ENCODE measurements at places on chromosomes 5 and 9.

GRCh38 chr9:82126256-82126655 lies 137.7 kb downstream of the SPATA31D1 start:
- DNase-seq = no peak

- DNase-seq = no peak
Observed at GRCh38 chr9:132488626-132489025, 78.6 kb downstream of the CFAP77 start.

- no peak for DNase-seq
Observed at GRCh38 chr9:93958121-93958818, 3.1 kb upstream of the BARX1 start.

- DNase-seq = no peak
Observed at GRCh38 chr5:67287510-67288268, 91.1 kb upstream of the CD180 start.

- no peak for DNase-seq
Observed at GRCh38 chr5:111810112-111810511, 53.1 kb upstream of the NREP start.

GRCh38 chr5:5605170-5605764 lies 182.8 kb downstream of the ICE1 start:
- no peak for DNase-seq

- no peak for DNase-seq
Observed at GRCh38 chr5:55027595-55027994, 3.5 kb downstream of the GZMK start.

DNA sequence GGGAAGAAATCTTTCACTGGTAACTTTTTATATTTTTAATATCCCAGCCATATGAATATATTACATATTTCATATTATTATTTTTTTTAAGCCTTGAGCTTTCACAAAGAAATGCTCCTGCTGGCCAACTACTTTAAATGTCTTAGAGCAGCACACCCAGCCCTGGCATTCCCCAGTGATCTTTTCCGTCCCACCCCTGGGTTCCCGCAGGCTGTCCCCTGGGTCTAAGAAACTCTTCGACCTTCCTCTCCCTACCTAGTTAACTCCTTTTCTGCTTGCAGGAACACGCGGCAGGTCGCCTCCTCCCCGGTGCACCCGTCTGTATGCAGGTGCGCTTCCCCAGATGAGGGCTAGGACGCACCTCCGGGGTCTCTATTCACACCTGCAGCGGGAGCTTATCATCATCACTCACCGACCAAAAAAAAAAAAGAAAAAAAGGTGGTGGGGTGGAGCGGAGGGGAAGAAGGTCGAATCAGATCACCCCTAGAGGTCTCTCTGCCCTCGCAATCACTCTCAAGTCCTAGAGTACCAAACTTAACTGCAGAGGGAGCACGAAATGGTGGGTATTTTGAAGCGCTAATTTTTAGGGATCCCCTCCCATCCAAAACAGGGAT lies 696 bp downstream of the ZFP62 start:
- DNase-seq = peak; percentile 12

DNA sequence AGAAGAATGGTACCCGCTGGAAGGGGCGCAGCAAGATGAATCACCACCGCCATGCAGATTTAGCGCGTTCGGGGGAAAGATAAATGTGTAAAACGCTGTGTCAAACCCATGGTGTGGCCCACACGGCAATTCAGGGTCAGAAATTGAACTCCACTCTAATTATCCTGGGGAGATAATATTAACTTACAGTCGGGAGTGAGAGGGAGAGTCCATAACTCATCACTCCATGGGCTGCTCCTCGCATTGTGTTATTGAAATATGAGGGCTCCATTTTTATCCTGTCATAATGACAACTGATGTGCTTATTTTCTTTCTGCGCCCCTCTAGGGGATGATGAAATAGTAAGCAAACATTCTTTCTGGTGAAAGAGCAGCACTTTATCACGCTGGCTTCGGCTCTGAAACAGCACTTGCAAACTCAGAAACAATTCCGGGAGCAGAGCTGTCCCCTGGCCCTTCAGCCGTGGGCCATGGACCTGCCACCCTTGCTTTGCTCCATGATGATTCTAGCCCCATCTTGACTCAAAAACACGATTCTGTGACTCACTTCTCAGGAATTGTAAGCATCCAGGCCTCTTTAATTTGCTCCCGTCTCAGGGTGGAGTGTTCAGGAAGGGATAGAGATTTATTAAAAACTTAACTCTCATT lies 431.6 kb downstream of the IRX1 start:
- DNase-seq = no peak

- no peak for DNase-seq
Observed at GRCh38 chr5:119926301-119926700, 296.9 kb downstream of the FAM170A start.

DNA sequence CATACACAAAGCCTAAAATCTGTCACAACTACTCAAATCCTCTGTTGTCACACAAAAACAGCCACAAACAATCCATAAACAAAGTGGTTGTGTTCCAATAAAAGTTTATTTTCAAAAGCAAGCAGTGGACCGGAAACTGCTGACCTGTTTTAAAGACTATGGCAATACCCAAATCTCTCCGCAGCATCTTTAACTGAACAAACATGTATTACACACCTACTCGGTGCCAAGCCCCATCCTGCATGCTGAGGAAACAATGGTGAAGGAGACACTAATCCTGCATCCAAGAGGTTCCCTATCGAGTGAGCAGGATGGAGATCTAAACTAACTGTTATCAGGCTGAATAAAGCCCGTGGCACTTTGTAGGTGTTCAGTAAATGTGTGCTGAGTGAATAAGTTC lies 11.2 kb downstream of the CDK5RAP2 start:
- no peak for DNase-seq

- DNase-seq = no peak
Observed at GRCh38 chr5:149251546-149251945, 20.1 kb upstream of the AFAP1L1 start.

DNA sequence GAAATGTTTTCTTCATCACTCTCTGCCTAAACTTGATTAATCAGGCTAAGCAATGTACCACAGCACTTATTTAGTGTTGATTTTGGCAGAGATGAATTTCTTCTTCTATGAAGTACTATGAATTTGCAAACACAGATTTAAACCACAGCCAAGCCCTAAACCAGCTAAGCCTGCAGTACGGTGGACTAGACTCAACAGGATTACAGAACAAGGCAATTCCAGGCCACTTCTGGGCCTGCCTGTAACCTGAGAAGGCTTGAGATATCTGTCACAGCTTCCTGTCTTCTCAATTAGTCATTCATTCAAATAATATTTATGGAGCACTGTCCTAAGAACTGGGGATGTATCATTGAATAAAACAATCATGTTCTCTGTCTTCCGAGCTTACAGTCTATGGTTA lies 32.4 kb upstream of the CAST start:
- no peak for DNase-seq

- DNase-seq = no peak
Observed at GRCh38 chr5:135220394-135221186, 178.4 kb downstream of the MACROH2A1 start.

DNA sequence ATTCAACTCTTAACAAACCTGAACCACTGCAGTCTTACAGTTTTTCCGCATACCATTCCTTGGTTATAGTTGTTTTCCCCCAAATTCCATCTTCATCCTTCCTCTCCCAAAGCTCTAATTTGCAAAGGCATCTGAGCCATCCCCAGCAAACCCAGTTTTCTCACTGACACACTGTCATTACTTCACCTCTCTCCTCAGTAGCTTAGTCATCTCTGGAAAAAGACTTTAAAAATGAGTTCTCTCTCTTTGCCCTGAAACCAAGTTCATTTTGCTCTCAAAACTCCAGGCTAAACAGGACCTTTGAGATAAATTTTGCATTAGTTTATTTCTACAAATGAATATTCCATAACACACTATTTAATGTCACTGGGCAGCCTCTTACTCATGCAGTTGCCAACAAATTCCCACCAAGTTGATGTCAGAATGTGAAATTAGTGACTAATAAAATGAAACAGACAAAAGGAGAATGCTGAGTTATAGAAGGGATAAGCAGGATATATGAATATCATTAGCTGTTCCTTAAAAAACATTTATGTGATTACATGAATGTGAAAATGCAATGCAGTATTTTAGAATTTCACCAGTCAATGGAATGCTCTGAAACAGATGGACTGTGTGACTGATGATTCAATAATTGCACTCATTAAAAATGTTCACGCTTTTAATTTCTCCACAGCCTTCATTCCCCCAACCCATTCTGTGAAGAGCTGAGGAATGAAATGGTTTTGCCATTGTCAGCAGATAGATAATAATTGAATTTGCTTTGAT lies 107.4 kb upstream of the DMAC1 start:
- no peak for DNase-seq

DNA sequence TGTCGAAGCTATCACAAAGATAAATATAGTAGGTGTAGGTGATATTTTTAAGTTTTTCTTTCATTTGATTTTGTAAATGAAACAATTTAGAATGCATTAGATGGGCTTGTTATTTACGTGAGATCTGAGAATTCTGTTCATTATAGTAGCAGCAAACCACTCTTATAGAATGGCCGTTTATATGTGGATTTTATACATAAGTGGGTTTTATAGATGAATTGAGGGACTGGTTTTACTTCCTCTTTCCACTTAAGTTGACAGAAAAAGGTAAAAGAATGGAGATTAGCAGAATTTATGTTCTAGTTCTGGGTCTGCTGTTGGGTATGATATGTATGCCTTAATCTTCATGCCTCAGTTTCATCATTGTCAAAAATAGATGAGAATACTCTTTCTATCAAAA lies 5.6 kb downstream of the RMI1 start:
- DNase-seq = no peak

DNA sequence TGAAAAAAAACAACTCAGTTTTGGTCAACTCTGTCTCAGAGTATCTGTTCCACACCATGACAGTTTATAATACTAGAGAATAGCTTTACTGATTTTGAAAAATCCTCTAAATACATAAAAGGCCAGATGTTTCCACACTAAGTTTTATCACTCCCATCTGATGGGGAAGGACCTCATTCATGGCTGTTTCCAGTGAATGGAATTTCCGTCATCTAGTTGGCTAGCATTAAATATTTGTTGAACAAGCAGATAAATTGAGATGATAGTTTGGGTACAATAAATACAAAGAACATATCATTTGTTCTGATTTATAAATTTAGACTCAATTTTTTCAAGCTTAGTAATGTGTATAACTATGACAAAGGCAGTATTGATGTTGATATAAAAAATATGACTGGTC lies 408.5 kb downstream of the PTPRD start:
- DNase-seq = no peak

- DNase-seq = no peak
Observed at GRCh38 chr5:157915638-157916037, 56.7 kb upstream of the CLINT1 start.

DNA sequence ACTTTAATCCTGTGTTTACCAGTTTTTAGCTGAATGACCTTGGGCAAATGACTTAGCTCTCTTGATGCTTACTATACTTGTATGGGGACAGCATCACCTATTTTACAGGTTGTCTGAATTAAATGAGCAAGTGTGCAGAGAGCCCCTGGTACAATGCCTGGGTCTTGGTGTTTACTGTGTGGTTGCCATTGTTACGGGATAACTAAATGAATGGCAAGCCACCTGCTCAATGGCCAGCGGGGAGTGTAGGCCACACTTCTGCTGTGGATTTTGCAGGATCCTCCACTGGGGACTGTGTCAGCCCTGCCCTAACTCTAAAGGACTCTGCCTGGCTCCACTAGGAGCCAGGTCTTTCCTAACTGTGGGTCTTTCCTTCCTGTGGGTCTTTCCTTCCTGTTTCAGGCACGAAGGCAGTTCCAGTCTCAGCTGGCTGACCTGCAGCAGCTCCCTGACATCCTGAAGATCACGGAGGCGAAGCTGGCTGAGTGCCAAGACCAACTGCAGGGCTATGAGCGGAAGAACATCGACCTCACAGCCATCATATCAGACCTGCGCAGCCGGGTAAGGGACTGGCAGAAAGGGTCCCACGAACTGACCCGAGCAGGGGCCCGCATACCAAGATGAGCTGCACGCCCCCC lies 10.3 kb upstream of the GLE1 start:
- no peak for DNase-seq

- no peak for DNase-seq
Observed at GRCh38 chr5:61273279-61273975, 58.6 kb upstream of the ZSWIM6 start.

DNA sequence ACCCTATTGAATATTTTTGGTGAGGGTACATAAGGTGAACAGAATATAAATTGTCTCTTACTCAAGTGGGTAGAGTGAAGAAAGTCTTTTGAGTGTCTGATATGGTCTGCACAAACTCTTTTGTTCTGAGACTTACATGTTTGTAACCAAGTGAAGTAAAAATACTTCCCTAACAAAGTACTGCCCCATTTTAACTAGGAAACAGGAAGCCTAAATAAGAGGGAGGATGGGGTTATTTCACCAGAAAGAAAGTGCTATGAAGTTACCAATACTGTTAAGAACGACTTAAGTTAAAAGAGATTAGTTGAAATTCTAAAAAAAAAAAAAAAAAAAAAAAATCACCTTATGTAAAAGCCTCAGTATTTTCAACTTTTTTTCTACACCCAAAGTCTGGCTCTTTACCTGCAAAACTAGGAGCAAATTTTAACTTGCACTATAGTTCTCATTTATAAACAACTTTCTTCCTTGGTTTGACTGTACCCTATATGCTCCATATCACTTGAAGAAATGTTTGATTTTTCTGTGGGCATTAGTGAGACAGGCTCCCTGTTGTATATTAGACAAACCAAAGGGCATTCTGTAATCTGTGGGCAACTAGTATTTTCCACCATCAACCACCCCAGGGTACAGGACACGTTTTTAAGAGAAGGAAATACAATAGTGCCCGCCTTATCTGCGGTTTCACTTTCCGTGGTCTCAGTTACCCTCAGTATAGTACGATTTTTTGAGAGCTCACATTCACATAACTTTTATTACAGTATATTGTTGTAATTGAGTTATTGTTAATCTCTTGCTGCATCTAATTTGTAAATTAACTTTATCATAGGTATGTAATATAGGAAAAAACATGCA lies 127.7 kb downstream of the NR3C1 start:
- DNase-seq = no peak

GRCh38 chr5:102532123-102532522 lies 33.3 kb upstream of the SLCO6A1 start:
- no peak for DNase-seq

DNA sequence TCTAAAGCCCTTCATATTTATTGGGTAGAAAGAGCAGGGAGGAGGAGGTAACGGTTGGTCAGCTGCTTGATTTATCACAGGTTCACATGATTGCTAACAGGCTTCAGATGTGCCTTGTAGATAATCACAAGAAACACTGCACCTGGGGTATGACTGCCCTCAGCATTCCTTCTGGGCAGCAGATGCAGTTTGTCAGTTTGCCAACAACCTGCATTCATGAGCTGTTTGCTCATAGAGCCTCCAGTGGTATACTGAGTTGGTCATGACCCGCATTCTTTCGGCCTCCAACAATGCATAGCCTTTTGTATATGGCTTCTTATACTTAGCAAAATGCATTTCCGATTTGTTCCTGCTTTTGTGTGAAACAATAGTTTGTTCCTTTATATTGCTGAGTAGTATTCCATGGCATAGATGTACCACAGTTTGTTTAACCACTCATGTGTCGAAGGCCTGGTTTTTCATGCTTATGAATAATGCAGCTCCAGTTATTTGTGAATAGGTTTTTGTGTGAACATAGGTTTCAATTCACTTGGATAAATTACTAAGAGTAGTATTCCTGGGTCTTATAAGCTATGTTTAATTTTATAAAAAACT lies 83.6 kb downstream of the ARHGEF28 start:
- DNase-seq = no peak
